NCI-H187 (cell line): ENCODE measurements at places on chromosomes 2 and 18.

DNA sequence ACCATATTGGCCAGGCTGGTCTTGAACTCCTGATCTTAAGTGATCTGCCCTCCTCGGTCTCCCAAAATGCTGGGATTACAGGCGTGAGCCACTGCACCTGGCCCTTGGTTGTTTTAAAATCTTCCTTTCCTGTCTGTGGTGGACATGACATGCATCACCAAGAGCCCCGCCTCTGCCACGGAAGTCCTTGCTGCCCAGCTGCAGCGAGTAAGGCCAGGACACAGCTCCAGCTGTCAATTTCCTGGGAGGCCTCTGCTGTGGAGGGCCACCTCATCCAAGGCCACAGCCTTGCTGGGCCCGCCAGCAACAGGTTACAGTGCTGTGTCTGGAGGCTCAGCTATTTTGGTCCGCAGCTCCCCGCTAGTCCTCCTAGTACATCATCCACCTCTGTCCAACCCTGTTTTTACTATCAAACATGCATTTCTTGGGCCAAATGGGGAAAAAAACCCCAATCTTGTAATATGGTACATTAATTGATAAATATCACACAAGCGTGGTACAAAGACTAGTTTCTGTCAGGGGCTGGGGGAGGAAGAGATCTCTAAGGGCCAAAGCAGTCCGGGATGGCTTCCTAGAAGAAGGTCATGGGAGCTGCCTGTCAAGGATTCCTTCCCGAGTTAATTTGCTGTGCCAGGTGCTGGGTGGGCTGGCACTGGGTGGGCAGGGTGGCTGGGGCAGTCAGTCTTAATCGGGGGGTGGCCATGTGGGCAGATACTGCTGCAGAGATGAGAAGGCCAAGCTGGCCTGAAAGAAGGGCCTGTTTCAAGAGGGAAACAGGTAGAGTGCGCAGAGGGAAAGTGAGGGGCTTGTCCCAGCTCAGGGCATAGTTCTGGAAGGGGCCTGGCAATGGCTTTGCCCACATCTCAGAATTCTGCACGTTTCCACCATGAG lies 100.5 kb downstream of the INHBB start:
- no peak for DNase-seq

DNA sequence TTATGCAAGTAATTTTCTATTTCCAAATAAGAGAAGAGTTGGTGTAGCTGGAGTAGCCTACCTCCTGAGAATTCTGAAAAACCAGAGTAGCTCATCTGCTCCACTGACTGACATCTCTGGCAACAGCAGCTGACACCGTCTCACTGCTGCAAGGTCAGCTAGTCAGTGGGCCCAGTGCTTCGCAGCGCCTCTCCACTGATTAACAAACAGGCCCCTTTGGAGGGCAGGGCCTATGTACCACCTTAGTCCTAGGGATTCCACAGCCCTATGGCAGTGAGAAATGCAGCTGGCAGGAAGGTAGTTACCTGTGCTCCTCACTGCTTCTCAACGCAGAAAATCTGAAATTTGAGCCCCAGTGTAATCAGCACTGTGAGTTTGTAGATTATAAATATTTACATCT lies 97.5 kb downstream of the DLGAP1 start:
- DNase-seq, result no peak

DNA sequence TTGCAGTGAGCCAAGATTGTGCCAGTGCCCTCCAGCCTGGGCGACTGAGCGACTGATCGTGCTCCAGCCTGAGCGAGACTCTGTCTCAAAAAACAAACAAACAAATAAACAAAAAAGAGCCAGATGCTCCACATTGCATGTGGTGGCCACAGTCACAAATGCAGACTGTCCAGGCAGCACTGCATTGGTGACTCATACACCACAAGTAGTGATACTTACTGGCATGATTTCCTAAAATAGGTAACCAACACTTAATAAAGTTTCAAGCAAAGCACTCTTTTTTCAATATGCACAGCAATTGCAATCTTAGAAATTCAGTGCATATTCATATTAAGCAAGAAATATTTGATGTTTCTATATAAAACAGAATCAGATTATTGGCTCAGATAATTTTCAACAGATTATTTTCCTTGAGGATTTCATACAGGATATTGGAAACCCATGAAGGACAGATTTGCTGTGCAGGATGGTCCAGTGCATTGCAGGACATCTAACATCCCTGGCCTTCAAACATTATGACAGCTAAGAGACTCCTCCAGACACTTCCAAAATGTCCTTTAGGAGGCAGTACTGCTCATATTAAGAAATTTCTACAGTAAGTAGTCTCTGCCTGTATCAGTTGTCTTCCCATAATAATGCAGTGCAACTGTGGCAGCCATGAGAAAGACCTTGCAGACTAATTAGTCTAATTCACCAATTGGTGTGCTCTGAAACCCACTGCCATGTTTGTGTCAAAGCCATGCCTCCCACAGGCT lies 10.5 kb upstream of the SLC1A4 start:
- no peak for DNase-seq

GRCh38 chr18:76847916-76848315 lies 25.6 kb downstream of the ZNF236 start:
- DNase-seq, result no peak

DNA sequence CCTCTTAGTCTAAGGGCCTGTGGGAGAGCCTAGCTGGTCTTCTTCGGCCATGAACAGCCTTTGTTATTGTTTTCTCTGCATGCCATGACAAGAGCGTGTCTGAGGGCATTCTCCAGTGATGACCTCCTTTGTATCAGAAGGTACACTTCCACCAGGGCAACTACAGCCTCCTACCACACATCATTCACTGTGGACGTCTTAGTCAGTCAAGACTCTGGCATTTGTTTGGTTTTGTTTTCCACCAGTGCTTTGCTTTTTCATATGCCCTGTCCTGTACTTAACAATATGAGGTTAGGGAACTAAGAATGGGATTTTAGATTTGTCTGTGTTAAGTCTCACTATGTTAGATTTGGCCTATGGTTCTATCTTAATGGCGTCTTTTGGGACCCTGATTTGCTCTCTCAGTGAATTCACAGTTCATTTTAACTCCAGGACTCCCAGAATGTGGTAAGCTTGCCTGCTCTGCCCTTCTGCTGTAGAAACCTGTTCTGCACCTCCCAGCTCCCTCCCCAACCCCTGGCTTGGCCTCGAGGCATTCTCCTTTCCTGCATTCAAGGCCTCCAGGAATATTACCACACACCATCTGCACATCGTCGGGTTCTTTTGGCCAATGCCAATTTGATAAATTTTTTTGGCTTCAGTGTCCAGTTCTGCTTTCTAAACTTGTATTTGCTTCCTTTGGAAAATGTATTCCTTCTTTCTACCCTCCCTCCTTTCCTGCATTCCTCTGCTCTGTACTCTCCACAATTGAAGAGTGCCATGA lies 42.8 kb upstream of the IL1R1 start:
- DNase-seq, result no peak

- DNase-seq, result no peak
Observed at GRCh38 chr2:217063238-217063755, 203.4 kb upstream of the TNP1 start.

- DNase-seq, result no peak
Observed at GRCh38 chr2:149544692-149545091, 42.9 kb downstream of the MMADHC start.

DNA sequence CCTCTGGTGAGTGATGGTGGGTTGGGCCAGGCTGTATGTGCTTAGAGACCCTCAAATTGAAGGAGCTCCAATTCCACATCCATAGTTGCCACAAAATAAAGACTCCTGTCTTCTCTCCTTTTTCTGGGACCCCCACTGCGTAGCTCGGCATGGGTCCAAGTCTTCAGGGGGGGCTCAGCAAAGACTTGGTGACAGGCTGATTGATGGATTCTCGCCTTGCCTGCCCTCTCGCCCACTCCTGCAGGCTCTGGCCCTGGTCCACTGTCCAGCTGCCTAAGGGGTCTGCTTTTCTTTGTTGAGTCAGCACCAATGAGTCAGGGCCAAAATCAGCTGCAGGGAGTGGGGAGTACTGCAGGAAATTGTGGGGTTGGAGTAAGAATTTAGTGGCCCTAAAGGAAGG lies 21.5 kb downstream of the RPL37A start:
- DNase-seq, result no peak

GRCh38 chr2:73268830-73269685 lies 15.2 kb downstream of the FBXO41 start:
- DNase-seq, result peak; percentile 61

DNA sequence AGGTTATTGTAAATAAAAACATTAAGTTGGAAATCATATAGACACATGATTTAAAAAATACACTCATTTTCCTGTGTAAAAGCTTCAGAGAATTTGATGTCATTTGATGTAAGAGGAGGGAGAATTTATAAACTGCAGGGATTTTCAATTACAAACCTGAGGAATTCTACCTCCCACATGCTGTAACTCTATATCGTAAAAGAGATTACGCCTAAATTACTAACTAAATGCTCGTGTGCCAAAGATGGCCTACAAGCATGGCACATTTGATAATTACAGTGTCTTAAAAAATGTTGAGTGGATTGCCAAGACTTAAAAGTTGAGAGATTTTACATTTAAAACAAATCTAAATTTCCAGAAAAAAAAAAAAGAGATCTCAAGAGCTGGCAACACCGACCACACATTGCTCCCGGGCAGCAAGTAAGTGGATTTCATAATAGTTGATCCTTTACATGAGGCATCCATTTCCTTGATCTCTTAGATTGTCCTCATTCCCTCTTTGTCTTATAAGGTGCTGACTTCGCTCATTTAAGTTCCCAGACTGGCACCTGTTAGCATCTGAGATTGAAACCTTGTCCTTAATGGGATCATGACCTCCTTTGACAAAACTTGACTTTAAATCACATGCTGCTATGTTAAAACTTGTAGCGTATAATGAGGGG lies 840.3 kb upstream of the ZEB2 start:
- DNase-seq, result no peak

DNA sequence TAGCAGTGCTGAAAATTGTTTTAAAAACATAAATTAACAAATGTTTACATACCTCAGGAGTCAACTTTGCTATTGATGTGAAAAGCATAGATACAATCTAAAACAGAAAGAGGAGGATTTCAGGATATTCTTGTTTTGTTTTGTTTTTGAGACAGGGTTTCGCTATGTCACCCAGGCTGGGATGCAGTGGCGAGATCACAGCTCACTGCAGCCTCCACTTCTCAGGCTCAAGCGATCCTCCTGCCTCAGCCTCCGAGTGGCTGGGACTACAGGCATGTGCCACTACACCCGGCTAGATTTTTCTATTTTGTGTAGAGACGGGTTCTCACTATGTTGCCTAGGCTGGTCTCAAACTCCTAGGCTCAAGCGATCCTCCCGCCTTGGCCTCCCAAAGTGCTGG lies 60.6 kb downstream of the C2orf74 start:
- DNase-seq, result no peak
